Stimulated activated CD4-positive, alpha-beta T cell treated with anti-CD3 and anti-CD28 coated beads, TNF-alpha, amount 100 ng/mL, for 1 hour (primary cell): ENCODE measurements at places on chromosomes 12 and 14.

- DNase-seq = no peak
Observed at GRCh38 chr12:31518680-31519227, 72.2 kb downstream of the DENND5B start.

DNA sequence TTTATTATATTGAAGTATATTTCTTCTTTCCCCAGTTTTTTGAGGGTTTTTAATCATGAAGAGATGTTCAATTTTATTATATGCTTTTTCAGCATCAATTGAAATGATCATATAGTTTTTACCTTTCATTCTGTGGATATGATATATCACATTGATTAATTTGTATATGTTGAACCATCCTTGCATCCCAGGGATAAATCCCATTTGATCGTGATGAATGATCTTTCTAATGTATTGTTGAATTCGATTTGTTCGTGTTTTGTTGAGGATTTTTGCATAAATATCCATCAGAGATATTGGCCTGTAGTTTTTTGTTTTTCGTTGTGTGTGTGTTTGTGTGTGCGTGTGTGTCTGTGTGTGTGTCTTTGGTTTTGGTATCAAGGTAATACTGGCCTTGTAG lies 196.4 kb downstream of the CRADD start:
- no peak for DNase-seq

DNA sequence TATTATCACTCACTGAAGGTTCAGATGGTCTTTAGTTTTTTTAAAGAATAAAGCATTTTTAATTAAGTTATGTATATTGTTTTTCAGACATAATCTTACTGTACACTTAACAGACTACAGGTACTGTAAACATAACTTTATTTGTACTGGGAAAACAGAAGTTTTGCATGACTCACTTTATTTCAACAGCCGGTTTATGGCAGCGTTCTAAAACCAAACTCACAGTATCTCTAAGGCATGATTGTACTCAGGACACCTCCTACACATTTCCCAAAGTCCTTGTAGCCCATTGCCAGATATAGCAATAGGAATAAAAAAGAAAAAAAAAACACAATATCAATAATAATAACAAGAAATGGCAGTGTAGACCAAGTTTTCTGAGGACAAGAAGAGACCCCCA lies 1341.4 kb downstream of the FSCB start:
- no peak for DNase-seq

DNA sequence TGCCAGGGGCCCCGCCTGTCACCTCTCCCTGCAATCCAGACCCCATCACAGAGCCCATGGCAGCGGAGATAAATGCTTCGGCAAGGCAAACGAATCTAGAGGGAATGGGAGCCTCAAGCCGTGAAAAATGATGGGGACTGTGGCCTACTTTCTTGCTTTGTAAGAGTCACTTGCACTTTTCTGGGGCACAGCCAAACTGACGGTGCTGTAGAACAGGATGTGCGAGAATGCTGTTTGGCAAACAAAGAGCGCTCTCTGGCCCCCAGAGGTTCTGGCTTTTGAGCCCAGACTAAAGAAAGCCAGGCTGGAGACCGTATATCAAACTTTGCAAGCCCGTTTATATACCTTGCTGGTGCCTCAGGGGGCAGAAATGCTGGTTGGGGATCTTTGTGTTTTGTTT lies 108.7 kb downstream of the CACNA1C start:
- no peak for DNase-seq

- DNase-seq = no peak
Observed at GRCh38 chr12:64609536-64610078, 688 bp upstream of the RASSF3 start.

GRCh38 chr14:88933191-88933590 lies 108.7 kb downstream of the TTC8 start:
- DNase-seq = no peak
